ENCODE measurements at places on chromosomes 6 and 20.

DNA sequence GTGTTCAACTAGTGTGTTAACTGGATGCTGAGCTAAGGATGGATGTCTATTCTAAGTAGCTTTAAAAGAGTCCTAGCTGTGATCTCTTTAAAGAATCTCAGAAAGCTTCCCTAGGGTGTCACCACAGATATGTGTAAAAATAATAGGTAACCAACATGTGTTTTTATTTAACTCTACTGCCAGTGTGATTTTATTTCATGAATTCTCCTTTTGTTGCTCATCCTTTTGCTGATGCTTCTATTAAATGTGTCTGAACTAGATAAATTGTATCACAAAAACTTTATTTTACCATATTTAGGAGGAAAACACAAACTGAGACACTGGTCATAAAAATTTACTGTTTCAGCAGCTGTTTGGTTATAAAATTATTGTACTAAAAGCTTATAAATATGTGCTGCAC, 809.4 kb upstream of the CITED2 start:
- DNase-seq = no peak

- no peak for DNase-seq
Measured at GRCh38 chr6:98324446-98324845, 509.9 kb upstream of the POU3F2 start.

DNA sequence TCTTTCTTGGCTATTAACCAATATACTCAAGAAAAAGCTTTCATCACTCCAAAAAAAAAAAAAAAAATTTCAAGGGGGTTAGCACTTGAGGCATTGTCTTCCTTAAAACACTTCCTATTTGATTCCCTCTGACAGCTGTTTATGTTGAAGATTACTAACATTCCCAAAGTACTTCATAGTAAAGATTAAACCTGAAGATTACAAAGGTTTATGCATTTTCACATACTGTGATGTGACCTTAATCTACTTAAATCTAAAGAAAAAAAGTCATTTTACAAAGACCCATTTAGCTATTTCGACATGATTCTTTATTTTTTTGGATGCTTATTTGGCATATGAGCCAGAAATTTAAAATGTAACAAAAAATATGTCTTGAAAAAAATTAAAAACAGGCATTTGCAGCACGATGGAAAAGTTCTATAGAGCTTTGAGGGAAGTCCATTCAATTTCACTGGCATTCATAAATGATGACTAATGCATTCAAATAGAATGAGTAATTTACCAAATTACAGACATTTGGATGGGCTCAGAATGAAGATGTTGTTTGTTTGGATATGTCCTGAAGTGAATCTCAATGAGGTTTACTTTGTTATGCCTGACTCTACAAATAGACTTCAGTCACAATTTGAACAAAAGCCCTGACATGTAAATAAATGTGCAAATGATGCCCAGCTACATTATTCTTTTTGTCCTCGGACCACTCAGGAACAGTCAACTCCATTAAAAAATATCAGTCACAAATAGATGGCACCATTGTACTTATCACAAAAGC, 674.6 kb upstream of the MARCKS start:
- no peak for DNase-seq

- DNase-seq = no peak
Measured at GRCh38 chr20:37828684-37829083, 74.2 kb upstream of the VSTM2L start.

- DNase-seq = no peak
Measured at GRCh38 chr6:84638286-84638685, 126.1 kb downstream of the TBX18 start.

GRCh38 chr6:33082702-33083101, 6.9 kb downstream of the HLA-DPB1 start:
- no peak for DNase-seq

- DNase-seq = no peak
Measured at GRCh38 chr6:34143884-34144580, 1.9 kb downstream of the GRM4 start.

GRCh38 chr20:14334306-14334930, 3.0 kb downstream of the FLRT3 start:
- DNase-seq = no peak

GRCh38 chr20:5731753-5732366, 18.3 kb upstream of the SHLD1 start:
- DNase-seq = no peak

DNA sequence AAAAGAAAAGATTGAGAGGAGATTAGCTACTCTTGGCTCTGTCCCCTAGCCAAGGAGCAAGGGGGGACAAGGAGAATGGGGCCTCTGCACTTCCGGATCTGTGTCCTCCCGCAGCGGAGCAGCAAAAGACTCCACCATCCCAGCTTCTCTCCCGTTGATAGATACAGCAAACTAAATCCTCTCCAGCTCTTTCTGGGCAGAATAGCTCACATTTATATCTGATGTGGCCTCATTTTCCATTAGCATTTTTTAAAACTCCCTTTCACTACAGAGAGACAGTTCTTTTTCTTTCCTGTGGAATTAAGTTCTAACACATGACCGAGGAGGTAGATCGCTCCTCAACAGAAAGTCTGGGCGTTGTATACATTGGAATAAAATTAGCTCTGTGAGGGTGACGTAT, 260.9 kb upstream of the SOX4 start:
- no peak for DNase-seq

Data from stimulated activated CD4-positive, alpha-beta T cell treated with anti-CD3 and anti-CD28 coated beads, Interleukin-1b, Interleukin-23, amount 100 ng/mL, for 1 hour (primary cell).